ENCODE measurements at places on chromosomes 6 and 20.

DNA sequence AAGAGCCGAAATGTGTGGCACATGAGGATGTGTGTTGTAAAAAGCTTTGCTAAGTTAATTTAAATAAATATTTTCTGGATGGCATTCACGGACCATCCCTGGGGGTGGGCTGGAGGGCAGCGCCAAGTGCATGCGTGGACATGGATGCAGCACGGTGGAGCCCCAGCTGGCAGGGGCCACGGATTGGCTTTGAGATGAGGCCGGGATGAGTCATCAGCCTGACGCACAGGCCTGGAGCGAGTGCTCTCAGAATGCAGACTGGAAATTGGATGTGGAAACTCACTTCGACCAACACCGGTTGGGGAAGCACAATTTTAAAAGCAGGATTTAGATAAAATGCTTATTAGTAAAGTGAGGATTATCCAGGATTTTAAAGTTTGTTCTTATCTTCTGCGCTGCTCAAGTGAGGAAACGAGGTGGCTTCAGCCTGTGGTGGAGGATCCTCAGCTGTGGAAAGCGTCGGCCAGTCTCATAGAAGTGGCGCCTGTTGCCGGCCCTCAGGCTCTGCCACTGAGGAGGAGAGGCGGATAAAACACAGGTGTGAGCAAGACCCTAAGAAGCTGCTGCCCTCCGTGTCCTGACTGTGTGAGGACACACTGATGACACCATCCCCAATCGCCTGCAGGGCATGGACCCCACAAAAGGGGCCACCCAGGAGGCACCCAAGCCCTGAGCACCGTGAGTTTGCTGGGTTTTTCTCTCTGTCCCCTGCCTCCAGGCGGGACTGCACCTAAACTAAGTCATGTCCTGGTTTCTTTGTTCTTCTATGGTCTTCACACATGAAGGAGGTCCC is 279.7 kb downstream of the CDH4 start:
- DNase-seq = peak; percentile 81

GRCh38 chr20:6828794-6829423 is 61.4 kb downstream of the BMP2 start:
- DNase-seq = peak; percentile 82

DNA sequence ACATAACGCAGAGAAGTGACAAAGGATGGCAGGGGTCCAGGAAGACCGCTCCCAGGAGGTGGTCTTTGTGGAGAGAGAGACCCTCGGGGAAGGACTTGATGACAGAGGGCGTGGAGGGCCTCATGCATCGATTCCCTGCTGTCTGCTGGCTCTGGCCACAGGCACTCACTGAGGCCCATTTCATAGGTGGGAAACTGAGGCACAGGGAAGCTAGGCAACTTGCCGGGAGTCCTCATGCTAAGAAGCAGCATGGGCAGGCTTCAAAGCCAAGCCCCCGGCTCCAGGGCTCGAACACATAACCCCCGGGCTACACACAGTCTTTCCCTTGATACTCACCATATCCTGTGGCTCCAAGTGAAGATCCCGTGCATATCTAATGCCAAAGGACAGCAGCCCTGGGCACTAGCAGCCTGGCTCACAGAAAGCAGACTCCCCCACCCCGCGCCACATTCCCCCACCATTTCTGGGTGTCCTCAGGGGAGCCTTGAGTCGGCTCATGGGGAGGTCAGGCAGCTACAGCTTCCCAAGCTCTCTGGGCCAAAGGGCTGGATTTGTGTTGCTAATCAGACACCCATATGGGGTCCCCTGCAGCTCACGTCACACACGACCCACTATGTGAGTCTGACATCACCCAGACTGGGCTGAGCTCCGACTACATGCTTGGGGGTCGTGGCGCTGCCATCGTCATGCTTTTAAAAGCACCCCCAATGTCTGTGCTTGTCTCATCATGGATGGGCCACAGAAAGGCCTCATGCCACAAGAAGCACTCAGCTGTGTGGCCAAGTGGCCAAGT is 130.9 kb upstream of the PMEPA1 start:
- no peak for DNase-seq

- DNase-seq = no peak
These were observed 103.0 kb upstream of the HS3ST5 start for GRCh38 chr6:114445846-114446245.

- DNase-seq = no peak
These were observed 62.1 kb downstream of the OLIG3 start for GRCh38 chr6:137432054-137432611.

DNA sequence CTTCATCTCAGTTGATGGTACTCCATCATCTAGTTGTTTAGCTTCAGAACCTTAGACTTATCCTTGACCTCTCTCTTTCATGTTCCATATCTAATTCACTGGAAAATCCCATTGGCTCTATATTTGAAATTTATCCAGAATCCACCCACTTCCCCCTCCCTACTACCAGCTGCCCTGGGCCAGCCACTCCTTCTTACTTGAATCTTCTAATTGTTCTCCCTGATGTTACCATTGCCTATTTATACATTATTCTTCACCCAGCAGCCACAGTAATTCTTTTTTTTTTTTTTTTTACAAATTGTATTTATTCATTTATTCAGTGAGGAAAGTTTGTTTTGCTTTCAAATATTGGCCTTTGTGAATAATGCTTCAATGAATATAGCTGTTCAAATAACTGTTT is 8.2 kb downstream of the SEC23B start:
- DNase-seq = no peak

GRCh38 chr20:25493748-25494505 is 86.5 kb downstream of the GINS1 start:
- no peak for DNase-seq

DNA sequence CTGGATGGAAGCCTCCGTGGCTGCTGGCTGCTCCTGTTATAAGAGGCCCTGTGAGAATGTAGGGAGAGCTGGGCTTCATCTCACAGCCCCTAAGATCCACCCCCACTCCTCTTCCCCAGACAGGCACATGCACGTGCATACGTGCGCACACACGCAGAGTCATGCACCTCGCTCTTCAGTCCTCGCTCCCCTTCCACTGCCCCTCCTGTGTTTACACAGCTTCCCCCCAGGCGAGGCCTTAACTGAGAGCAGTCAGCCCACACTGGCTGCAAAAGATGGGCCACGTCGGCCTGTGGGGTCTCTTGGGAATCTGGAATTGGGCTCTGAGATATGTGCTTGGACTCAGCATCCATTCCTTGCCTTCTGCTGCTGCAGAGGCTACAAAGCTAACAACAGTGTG is 35.2 kb upstream of the MLN start:
- DNase-seq = no peak

DNA sequence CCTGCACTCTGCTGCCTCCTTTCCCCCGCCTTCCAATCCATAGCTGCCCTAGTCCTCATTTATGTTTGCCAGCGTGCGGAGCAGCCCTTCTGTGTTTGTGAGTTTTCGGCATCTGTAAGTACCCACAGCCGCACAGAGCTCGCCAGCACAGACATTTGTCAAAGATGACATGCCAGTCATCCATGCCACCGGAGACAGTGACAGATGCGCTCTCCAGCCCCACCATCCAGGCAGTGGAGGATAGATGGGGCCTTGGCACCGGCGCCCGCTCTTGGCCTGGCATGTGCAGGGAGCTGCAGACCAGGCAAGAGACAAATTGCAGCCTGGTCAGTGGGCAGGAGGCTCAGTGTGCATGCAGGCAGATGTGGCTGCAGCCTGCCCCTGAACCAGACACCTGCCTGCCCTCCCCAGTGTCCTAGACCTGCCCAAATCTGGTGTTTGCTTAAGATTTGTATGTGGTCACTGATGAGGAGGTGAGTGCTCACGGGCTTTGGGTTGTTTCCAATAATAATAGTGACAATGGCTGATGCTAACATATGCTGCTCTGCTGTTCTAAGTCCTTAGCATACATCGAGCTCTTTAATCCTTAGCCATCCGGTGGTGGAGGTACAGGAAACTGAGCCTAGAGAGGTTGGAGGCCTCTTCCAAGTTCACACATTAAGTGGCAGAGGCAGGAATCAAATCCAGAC is 78.1 kb downstream of the UNC5CL start:
- peak; percentile 27 for DNase-seq

GRCh38 chr6:157037165-157037564 is 260.0 kb downstream of the ARID1B start:
- no peak for DNase-seq

DNA sequence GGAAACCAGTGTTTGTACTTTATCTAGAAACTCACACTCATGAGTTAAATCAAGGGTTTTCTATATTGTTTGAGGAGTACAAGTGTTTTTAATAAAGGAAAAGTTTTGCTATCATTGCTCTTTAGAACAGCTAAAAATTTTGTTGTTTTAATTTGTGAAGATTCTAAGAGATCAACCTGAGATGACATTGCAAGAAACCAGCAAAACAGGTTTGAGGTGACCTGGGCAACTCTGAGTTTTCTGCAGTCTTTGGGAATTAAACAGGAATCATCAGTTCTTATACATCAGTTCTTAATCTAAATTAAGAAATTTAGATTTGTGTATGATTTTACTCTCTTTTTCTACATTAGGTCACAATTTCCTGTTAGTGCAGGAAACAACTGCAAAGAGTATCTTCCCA is 114.5 kb downstream of the JAG1 start:
- DNase-seq = no peak
